Natural killer cell (primary cell): ENCODE measurements at places on chromosomes 7 and 10. TPM values are rescaled to one million over a fixed set of nuclear protein-coding genes. Genes with fewer than 3 reads are reported as not detected.

DNA sequence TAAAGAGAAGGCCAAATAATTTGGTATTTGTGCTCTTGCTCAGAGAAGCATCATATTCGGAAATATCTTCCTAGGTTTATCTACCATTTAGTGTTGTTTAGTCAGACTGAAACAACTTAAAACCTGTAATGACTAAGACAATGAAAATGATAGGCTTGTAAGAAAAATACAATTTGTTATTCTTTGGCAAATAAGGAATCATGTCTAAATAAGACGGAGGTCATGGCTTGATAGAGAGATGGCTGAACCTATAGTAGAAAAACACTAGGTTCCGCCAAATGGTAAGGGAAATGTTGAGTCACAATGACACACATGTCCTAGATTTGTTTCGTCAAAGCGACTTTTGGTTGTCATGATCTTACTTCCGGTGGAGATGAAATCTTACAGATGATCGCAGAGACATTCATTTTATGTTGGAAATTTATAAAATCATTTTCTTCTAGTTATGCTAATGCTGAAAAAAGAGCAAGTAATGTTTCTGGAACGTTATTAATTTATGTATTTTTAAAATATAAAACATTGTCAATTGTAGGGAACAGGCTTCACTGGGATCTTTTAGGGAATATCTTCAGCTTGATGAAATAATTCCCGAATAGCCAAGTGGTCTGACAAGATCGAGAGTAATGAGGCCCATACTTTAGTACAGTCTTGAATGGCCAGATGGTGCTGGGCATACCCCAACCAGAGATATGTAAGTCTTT, 1.0 kb downstream of the SRGN start:
- H3K4me3 ChIP-seq, result peak overlapping the region; percentile 53
- DNase-seq, result peak; percentile 91
- peaks cover 4% of the 10 kb centered on the region for H3K36me3 ChIP-seq
- no peaks in the 10 kb centered on the region for H3K27me3 ChIP-seq

The UCN3 gene
- total RNA-seq, result not detected

- H3K27me3 ChIP-seq, result no peaks in the 10 kb centered on the region
- no peak overlapping the region for H3K27ac ChIP-seq
- peaks cover 22% of the 10 kb centered on the region for H3K4me1 ChIP-seq
- no peak for DNase-seq
Observed at GRCh38 chr10:88270061-88270808, 312.9 kb downstream of the RNLS start.

The UBE2H gene
- 86.9 TPM for total RNA-seq

DNA sequence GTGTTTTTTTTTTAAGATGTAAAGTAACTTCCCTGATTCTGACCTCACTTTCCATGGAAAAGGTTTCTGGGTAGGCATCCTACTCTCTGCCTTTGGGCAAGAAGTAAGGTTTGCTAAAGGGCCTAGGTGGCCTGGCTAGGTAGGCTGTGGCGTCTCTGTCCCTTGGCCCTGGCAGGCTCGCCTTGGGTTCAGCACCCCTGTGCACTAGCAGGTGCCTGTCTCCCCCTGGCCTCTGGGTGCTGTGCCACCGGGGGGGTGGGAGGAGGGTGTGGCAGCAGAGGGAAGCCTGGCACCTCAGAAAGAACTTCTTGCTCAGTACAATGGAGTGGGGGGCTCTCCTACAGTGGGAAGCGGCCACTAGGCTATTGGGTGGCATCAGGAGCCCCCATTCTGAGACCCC, 14.0 kb downstream of the TECPR1 start:
- no peak for DNase-seq
- H3K27ac ChIP-seq, result no peak overlapping the region
- H3K36me3 ChIP-seq, result peaks cover 21% of the 10 kb centered on the region
- no peak overlapping the region for H3K4me3 ChIP-seq

The CCDC3 gene
- 0.21 TPM for total RNA-seq

GRCh38 chr7:46285878-46286277, 364.8 kb upstream of the IGFBP3 start:
- H3K27me3 ChIP-seq, result no peaks in the 10 kb centered on the region
- no peak overlapping the region for H3K4me3 ChIP-seq
- H3K36me3 ChIP-seq, result no peaks in the 10 kb centered on the region
- DNase-seq, result no peak

GRCh38 chr10:25481467-25481866, 306.7 kb downstream of the GPR158 start:
- H3K4me3 ChIP-seq, result no peak overlapping the region
- no peak for DNase-seq
- no peaks in the 10 kb centered on the region for H3K4me1 ChIP-seq

The EPO gene
- not detected for total RNA-seq

The AKR1C8 gene
- total RNA-seq, result 4.1 TPM

The SGCE gene
- 0.28 TPM for total RNA-seq

The PTPRZ1 gene
- not detected for total RNA-seq

The GNGT1 gene
- not detected for total RNA-seq

- no peaks in the 10 kb centered on the region for H3K4me1 ChIP-seq
- H3K27ac ChIP-seq, result no peak overlapping the region
- H3K4me3 ChIP-seq, result no peak overlapping the region
- no peak for DNase-seq
- no peaks in the 10 kb centered on the region for H3K27me3 ChIP-seq
Observed at GRCh38 chr7:90958647-90959046, 305.6 kb upstream of the FZD1 start.

DNA sequence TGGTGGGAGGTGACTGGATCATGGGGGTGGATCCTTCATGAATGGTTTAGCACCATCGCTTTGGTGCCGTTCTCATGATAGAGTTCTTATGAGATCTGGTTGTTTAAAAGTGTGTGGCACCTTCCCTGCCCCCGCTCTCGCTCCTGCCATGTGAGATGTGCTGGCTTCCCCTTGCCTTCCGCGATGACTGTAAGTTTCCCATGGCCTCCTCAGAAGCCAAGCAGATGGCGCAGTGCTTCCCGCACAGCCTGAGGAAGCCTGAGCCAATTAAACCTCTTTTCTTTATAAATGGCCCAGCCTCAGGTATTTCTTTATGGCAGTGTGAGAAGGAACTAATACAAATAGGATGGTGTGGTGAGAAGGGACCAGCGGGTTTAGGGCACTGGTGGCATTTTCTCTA, 243.3 kb upstream of the CELF2 start:
- no peak overlapping the region for H3K27ac ChIP-seq
- no peak for DNase-seq
- no peaks in the 10 kb centered on the region for H3K27me3 ChIP-seq
- H3K4me1 ChIP-seq, result no peaks in the 10 kb centered on the region
- H3K4me3 ChIP-seq, result no peak overlapping the region

The AVL9 gene
- total RNA-seq, result 43.8 TPM

GRCh38 chr10:70847659-70848360, 32.1 kb downstream of the SGPL1 start:
- no peak overlapping the region for H3K27ac ChIP-seq
- H3K4me1 ChIP-seq, result no peaks in the 10 kb centered on the region
- H3K4me3 ChIP-seq, result no peak overlapping the region
- no peak for DNase-seq
- peaks cover 29% of the 10 kb centered on the region for H3K36me3 ChIP-seq
- no peaks in the 10 kb centered on the region for H3K27me3 ChIP-seq

DNA sequence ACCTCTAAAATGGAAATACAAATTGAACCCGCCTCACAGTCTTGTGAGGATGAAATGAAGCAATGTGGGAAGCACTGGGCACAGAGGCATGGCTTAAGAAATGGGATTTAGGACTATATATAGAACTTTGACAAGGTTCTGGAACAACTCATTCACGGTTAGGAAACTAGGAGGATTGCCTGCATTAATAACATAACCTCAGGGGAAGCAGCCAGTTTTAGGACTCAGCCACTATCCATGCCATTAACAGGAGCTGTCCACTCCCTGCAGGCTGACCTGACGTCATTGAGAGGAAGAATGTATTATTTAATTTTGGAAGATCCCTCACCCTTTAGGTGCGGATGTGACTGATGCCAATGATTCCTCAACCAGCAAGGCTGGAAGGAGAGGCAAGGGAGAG, 34.8 kb downstream of the ITGB8 start:
- no peak overlapping the region for H3K4me3 ChIP-seq
- H3K36me3 ChIP-seq, result no peaks in the 10 kb centered on the region
- no peaks in the 10 kb centered on the region for H3K27me3 ChIP-seq
- no peak for DNase-seq
- no peaks in the 10 kb centered on the region for H3K4me1 ChIP-seq
- H3K27ac ChIP-seq, result no peak overlapping the region
